Activated T-helper 2 cell treated with anti-CD3 and anti-CD28 coated beads, Interferon-gamma antibody, Interleukin-2, Interleukin-4, amounts not matched to agents 10 μg/mL and 5 μg/mL and 100 μg/mL, durations not matched to agents 14 hours and 24 hours and 36 hours (primary cell): ENCODE measurements at places on chromosomes 5 and 9. TPM values are rescaled to one million over a fixed set of nuclear protein-coding genes. Genes with fewer than 3 reads are reported as not detected.

DNA sequence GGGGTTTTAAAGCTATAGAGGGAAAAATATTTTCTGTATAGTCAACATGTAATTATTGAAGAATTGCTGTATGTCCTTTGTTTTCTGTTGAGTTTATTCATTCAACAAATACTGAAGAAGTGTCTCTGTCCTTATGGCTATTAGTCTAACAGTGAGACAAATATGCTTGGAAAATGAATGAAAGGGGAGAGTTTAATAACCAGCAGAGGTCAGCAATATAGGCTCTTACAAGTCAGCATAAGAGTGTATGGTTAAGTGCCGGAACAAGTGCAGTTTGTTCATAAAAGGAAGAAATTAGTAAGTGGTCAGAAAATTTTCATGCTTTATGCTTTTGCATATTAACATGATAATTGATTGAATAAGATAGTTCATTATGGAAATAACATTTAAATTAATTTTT is 3.6 kb downstream of the SCAMP1 start:
- no peak overlapping the region for H3K27ac ChIP-seq
- H3K4me1 ChIP-seq, result peaks cover 21% of the 10 kb centered on the region
- no peak overlapping the region for H3K4me3 ChIP-seq
- DNase-seq, result no peak
- no peaks in the 10 kb centered on the region for H3K27me3 ChIP-seq

GRCh38 chr9:677461-678097 is 163.9 kb upstream of the DMRT1 start:
- peak overlapping the region; percentile 24 for H3K27ac ChIP-seq
- no peak for DNase-seq
- peaks cover 2% of the 10 kb centered on the region for H3K27me3 ChIP-seq
- no peaks in the 10 kb centered on the region for H3K36me3 ChIP-seq

GRCh38 chr5:138350563-138350890 is 2.0 kb upstream of the KDM3B start:
- H3K4me1 ChIP-seq, result peaks cover 29% of the 10 kb centered on the region
- peaks cover 47% of the 10 kb centered on the region for H3K36me3 ChIP-seq
- no peak overlapping the region for H3K4me3 ChIP-seq
- no peak overlapping the region for H3K27ac ChIP-seq

DNA sequence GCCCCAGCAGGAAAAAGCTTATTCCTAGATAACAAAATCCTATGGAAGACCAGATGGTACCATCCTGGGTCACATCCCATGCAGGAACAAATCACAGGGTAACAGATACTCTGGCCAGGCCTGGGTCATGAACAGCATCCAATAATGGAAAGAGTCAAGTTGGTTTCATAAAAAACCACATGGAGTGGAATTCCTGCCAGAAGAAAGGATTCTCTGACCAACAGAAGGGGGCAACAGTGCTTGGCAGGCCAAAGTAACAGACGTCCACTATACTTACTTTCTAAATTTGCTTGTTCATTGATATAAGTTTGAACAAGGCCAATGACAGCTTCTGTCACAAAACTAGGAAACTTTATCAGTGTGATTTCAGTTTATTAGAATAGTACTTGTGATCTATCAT is 273.5 kb downstream of the ARRDC3 start:
- no peak overlapping the region for H3K4me3 ChIP-seq
- peaks cover 2% of the 10 kb centered on the region for H3K4me1 ChIP-seq
- DNase-seq, result no peak
- peaks cover 9% of the 10 kb centered on the region for H3K27me3 ChIP-seq
- H3K27ac ChIP-seq, result no peak overlapping the region

GRCh38 chr9:95108777-95109176 is 208.7 kb downstream of the FANCC start:
- DNase-seq, result no peak
- no peak overlapping the region for H3K4me3 ChIP-seq
- peaks cover 4% of the 10 kb centered on the region for H3K36me3 ChIP-seq
- no peak overlapping the region for H3K27ac ChIP-seq

GRCh38 chr9:127711226-127711701 is 4.2 kb downstream of the PTRH1 start:
- H3K4me3 ChIP-seq, result no peak overlapping the region
- no peaks in the 10 kb centered on the region for H3K27me3 ChIP-seq
- DNase-seq, result no peak
- H3K4me1 ChIP-seq, result peaks cover 25% of the 10 kb centered on the region

GRCh38 chr9:125428060-125428901 is 166.7 kb downstream of the GAPVD1 start:
- no peak overlapping the region for H3K27ac ChIP-seq
- no peaks in the 10 kb centered on the region for H3K4me1 ChIP-seq
- H3K36me3 ChIP-seq, result no peaks in the 10 kb centered on the region
- no peak overlapping the region for H3K4me3 ChIP-seq
- no peaks in the 10 kb centered on the region for H3K27me3 ChIP-seq

- no peaks in the 10 kb centered on the region for H3K36me3 ChIP-seq
- no peak overlapping the region for H3K27ac ChIP-seq
- H3K27me3 ChIP-seq, result no peaks in the 10 kb centered on the region
- H3K4me3 ChIP-seq, result no peak overlapping the region
These were observed 944.9 kb downstream of the TLE4 start for GRCh38 chr9:80516679-80517078.

DNA sequence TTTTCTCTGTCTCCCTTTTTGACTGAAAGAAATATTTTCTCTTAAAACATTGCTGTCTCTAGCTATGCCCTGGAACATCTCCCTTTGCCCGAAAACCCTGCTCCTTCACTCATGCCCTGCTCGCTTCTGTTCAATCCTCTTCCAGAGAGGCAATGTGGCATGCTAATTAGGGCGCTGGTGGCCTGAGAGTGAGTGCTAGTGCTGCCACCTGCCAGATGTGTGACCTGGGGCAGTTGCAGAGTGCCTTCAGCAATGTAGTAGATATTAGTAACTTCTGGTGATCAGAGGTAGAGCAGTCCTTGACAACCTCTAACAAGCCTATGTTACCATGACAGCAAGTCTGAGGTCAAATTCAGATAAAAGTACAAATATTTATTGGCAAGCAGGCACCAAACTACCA is 119.5 kb upstream of the OSMR start:
- no peak for DNase-seq
- no peaks in the 10 kb centered on the region for H3K27me3 ChIP-seq
- no peaks in the 10 kb centered on the region for H3K36me3 ChIP-seq
- no peak overlapping the region for H3K27ac ChIP-seq
- H3K4me1 ChIP-seq, result peaks cover 2% of the 10 kb centered on the region

DNA sequence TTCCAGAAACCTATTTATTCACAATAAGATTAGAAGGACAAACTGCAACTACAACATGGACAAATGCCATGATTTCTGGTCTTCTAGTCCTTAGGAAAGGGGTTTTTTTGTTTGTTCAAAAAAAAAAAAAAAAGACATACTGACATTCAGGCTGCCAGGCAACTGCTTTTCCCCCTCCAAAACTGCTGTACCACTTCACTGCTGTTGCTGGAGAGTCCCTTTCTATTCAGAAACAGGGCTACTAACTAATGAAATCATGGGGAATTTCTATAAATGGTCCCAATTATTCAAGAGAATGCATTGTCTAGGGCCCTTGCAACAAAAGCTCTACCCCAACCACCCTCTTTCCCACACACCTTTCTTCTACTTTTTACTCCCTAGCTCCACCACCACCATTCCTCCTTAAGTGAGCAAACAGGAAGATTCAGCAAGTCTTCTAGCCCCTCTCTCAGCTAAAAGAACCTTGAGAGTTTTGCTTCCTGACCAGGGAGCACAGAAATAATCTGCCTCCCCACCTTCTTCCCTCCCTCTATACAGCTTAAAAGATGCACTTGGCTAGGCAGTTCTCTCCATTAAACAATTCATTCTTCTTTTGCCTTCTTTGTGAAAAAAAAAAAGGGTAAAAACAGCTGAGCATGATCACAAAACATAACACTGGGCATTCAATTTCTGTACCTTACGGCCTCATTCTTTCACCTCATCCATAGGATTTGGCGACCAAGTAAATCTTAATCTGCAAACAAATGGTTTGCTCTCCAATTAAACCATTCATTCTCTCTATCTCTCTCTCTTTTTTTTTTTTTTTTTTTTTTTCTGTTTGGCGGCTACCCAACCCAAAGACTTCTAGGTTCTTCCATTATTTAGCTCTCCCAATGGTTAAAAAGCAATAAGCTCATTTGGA is 13.8 kb downstream of the ZNF608 start:
- H3K27me3 ChIP-seq, result peaks cover 14% of the 10 kb centered on the region
- H3K27ac ChIP-seq, result no peak overlapping the region
- no peak overlapping the region for H3K4me3 ChIP-seq
- peaks cover 1% of the 10 kb centered on the region for H3K4me1 ChIP-seq

- H3K4me1 ChIP-seq, result no peaks in the 10 kb centered on the region
- no peak overlapping the region for H3K27ac ChIP-seq
- H3K36me3 ChIP-seq, result peaks cover 6% of the 10 kb centered on the region
- no peak overlapping the region for H3K4me3 ChIP-seq
- no peak for DNase-seq
These were observed 9.7 kb downstream of the FAXDC2 start for GRCh38 chr5:154840435-154841272.

DNA sequence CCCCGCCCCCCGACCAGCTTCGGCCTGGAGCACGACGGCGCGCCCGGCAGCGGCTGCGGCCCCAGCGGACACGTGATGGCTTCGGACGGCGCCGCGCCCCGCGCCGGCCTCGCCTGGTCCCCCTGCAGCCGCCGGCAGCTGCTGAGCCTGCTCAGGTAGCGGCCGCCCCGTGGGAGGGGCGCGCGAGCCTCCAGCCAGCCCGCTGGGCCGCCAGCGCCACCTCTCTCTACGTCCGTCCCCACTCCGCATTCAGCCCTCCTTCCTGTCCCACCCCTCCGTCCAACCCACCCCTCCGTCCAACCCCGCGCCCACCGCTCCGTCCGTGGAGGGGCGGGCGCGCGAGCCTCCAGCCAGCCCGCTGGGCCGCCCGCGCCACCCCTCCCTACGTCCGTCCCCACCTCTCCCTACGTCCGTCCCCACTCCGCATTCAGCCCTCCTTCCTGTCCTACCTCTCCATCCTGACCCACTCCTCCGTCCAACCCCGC is 6.5 kb downstream of the ADAMTS13 start:
- H3K4me3 ChIP-seq, result no peak overlapping the region
- peaks cover 23% of the 10 kb centered on the region for H3K27me3 ChIP-seq
- H3K36me3 ChIP-seq, result no peaks in the 10 kb centered on the region

Gene ACTBL2
- not detected in 2 replicates for total RNA-seq

Gene TTC23L
- not detected in 2 replicates for total RNA-seq

Gene GMCL2
- not detected in 2 replicates for total RNA-seq

Gene SPATA31D4
- total RNA-seq, result not detected in 2 replicates

Gene CCNB1
- 152 and 164 TPM in 2 replicates for total RNA-seq
